ENCODE measurements at places on chromosomes 3 and 15.

- DNase-seq, result no peak
Observed at GRCh38 chr3:58266577-58266976, 29.0 kb downstream of the ABHD6 start.

GRCh38 chr3:125108833-125109535 lies 53.2 kb upstream of the HEG1 start:
- DNase-seq, result no peak

- DNase-seq, result no peak
Observed at GRCh38 chr3:32968920-32969389, 17.5 kb downstream of the CCR4 start.

DNA sequence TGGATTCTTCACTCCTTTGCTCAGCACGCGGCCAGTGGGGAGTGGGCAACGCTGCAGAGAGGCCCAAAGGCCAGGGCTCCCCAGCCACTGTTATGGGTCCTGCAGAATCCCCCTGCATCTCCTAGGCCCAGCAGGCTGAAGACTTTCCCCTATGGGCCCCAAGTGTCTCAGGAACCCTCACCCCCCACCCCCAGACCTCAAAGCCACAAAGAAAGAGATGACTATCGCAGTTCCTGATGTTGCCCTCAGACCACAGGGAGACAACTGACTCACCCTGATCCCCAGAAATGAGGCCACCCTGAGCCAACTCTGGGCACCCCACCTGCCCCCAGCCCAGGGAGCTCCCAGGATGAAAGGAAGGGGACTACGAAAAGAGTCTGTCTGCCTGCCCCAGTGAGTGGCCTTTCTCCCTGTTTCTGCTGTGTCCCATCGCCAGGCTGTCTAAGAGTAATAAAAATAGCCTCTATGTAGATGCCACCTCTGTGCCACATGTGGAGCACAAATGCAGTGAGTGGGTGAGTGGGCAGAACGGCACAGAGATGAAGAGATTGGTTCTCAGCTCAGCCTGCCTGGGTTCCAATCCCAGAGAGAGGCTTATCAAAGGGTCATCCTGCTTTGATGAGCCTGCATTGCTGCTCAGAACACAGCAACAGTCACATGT lies 283.0 kb downstream of the UACA start:
- no peak for DNase-seq

All from NCI-H187 treated with DMSO at 0.1 percent for 48 hours (cell line).